CD4-positive, alpha-beta T cell treated with Interleukin-6 at 100 ng/mL for 8 hours (primary cell): ENCODE measurements at places on chromosomes 7 and 10.

DNA sequence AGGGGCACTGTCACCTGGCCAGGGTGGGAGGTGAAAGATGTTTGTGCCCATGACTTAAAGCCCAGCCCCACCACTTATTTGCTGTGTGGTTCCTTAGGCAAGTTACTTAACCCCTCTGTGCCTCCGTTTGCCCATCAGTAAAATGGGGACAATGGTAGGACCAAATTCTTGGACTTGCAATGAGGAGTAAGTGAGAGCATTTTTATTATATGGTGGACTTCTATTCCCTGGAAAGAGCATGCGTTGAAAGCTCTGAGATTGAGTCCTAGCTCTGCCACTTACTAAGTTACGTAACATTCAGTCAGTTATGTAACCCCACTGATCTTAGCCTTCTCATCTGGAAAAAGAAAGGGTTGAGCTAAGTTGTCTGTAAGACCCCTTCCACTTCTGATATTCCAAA lies 18.8 kb downstream of the VSIR start:
- DNase-seq = no peak

- DNase-seq = no peak
These were observed 12.2 kb downstream of the LZTS2 start for GRCh38 chr10:101011517-101012423.

- no peak for DNase-seq
These were observed 25.5 kb upstream of the RGS10 start for GRCh38 chr10:119567978-119568377.

GRCh38 chr7:11133436-11133959 lies 159.8 kb downstream of the PHF14 start:
- DNase-seq = no peak

DNA sequence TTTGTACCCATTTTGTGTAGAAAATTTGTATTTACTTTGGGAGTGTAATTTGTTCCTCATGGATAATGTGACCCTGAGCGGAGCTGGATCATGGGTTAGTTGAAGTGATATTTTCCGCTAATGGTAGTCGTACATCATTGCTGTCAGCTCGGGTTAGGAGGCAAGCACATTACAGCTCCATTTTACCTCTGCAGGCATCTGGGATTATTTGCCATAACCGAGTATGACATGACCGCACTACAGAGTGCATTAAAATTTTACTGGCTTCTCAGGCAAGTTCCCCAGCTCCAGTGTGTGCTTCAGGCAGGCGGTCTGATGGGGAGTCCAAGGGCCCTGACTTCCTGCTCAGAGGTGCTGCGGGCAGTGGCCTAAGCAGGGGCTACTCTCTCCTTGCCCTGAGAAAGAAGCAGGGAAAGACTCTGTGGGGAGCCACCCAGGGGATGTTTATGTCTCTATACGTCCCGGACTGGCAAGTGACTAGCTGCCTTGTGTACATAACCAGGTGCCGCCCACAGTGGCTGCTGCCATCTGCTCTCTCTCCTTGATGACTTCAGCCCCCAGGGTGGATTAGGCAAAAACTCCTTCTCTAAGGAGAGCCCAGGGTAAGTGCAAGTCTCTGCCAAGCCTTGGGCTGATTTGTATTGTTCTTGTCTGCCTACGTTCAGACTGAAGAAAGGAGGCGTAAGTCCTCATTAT lies 685.3 kb upstream of the GALNT17 start:
- no peak for DNase-seq

DNA sequence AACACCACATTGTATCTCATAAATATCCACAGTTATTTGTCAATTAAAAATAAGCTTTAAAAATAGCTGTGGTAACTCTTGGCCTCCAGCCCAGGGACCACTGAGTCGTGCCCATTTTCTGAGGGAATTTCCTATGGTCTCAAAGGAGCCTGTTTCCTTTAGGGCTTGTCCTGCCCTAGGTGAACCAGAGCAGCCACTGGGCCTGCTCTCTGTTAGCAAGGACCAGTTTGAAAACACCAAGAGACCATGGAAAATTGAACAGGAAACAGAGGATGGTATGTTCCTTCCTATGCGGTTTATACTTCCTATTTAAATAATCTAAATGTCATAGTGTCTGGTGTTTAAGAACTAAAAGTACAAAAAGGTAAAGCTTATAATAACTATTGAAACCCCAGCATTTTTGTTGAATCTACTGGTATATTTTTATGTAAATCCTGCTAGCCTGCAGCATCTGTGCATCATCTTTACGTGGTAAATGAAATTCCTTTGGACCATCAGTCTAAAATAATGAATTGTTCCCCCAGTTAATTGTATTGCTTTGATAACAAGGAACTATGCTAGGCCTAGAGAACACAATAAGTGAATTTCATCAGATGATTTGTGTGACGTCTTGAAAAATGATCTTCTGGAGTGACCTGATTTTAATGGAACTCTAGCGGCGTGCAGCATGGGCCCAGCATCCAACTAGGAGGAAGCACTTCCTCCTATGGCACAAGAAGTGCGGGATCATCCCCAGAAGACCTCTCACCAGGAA lies 333.7 kb downstream of the GFRA1 start:
- no peak for DNase-seq

DNA sequence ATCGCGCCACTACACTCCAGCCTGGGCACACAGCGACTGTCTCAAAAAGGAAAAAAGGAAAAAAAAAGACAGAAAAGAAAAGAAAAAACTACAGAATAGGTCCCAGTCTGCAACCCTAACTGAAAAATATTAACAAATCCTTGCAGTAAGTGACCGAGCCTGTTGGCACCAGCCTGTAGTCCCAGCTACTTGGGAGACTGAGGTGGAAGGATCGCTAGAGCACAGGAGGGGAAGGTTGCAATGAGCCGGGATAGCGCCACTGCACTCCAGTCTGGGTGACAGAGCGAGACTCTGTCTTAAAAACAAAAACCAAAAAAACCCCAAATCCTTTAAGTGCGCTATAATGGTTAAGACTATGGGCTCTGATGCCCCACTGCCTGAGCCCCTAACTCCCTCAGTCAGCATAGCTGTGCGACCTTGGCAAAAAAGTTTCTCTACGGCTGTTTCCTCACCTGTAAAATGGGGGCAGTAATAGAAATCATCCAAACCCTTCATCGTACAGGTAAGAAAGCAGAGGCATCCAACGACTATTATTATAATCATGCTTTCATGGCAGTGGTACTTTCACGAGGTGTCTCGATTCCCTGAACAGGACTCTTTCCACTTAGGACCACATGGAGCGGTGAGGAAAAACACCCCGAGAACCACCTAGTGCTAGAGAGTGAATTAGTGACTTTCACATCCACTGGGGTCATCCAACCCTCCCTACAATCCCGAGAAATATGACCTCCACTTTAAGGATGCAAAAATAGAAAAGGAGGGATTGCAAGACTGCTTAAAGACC lies 755 bp downstream of the TOMM7 start:
- peak; percentile 1 for DNase-seq

DNA sequence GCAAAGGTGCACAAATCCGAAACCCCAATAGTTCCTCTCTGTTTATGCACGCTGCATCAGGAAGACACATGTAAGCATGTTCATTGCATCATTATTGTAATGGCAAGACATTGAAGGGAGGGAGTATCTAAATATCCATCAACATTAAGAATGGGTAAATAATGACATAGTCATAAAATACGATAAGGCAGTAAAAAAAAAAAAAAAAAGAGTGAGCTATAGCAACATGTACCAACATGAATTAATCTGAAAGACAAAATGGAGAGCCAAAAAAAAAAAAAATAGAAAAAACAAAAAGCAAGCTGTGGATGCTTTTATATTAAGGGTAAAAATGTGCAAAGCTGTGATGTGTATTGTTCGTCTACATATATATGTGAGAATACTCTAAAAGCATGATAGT lies 70.2 kb upstream of the ABLIM1 start:
- DNase-seq = no peak

- no peak for DNase-seq
These were observed 729.9 kb downstream of the ZWINT start for GRCh38 chr10:55631071-55631654.

GRCh38 chr10:80924063-80924952 lies 386.6 kb downstream of the SH2D4B start:
- no peak for DNase-seq

DNA sequence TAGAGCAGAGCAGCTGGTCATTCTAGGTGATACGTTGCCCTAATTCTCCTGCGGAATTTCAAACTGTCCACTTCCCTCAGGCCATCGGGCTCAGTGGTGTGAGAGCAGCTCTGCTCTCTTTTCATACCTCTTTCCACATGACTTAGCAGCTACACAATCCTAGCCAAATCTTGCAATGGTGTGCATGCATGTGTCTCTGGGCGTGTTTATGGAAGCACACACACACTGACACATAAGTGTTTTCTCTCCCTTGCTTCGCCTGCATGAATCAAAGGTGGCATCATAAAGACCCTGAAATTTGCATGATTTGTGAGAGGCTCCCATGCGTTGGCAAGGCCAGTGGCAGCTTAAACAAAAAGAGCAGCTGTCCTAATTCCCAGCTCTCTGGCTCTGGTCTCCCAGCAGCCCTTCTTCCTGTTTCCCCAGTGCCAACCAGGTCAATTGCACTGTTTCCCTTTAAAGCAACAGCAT lies 1189.5 kb downstream of the GATA3 start:
- no peak for DNase-seq

GRCh38 chr7:449324-450019 lies 70.2 kb downstream of the PDGFA start:
- no peak for DNase-seq

- no peak for DNase-seq
These were observed 157.4 kb downstream of the PLXNA4 start for GRCh38 chr7:132418840-132419239.

DNA sequence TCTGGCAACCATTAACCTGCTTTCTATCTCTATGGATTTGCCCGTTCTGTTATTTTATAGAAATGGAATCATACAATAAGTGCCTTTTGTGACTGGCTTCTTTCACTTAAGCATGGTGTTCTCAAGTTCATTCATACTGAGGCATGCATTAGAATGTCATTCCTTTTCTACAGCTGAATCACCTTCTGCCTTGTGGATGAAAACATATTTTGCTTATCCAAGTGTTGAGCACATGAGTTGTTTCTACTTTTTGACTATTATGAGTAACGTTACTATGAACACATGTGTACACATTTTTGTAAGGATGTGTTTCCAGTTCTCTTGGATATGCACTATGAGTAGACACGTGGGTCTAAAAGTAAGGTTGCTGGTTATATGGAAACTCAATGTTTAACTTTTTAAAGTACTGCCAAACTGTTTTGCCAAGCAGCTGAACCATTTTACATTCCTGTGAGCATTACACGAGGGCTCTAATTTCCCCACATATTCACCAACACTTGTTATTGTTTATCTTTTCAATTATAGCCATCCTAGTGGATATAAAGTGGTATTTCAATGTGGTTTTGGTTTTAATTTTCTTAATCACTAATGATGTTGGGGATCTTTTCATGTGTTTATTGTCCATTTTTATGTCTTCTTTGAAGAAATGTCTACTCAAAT lies 241.3 kb downstream of the FANK1 start:
- no peak for DNase-seq

- no peak for DNase-seq
These were observed 34.1 kb downstream of the GBX1 start for GRCh38 chr7:151133266-151133985.

DNA sequence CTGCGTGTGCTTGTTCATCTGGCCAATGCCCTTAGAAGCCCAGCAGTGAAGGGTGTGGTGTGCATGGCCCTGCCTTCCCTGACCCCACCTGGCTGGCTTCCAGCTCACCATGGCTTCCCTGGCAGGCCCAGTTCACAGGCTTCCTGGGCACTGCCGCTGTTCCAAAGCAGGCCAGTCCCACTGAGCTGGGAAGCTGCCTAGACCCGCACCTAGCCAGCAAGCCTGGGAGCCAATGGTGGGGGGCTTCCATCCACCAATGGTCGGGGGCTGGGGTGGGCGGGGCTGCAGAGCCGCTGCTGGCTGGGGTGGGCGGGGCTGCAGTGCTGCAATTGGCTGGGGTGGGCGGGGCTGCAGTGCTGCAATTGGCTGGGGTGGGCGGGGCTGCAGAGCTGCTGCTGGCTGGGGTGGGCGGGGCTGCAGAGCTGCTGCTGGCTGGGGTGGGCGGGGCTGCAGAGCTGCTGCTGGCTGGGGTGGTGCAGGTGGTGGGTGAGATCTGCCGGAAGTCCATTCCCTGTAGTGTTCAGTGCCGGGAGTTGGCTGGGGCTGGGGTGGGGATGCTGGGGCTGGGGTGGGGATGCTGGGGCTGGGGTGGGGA lies 12.4 kb downstream of the CALY start:
- DNase-seq = peak; percentile 33

- no peak for DNase-seq
These were observed 4.5 kb downstream of the CPA2 start for GRCh38 chr7:130270947-130271800.

DNA sequence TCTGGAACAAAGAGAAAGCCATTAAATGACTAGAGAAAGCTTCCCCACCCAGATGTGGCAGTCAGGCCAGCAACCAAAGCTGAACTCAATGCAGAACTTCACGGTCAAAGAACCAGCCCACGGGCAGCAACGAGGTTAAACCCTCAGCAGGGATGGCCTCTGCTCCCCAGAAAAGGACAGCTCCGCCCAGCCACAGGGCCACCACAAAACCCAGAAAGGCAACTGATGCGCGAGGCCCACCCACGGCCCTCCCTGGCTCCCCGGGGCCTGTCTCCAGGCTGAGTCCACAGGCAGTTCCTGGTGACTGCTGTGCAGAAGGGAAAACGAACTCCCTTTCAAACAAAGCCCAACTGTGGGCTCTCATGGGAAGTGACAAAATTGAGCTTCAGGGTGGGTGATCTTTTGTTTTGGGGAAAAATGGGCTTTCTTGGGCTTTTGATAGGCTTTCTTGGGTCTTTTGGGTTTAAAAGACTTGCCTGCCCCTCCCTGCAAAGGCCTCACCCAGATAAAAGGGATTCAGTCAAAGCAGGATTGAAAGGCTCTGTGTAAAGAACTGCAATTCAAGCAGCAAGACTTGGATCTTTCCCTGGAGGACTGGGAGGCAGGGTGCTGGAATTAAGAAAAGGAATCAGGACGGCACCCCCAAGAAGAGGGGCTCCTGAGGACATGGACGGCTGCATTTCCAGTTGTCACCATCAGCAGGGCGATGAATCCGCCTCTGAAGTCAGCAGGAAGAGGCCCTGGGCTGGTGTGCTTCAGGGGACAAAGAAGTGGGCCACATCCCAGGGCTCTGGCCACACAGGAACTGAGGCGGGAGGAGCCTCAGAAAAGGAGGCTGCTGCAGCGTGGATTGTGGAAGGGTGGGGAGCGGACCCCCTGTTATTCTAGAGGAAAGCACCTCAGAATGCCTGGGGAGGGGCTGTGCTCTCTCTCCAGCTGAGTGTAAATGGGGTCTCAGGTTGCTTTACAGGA lies 209.9 kb downstream of the USP6NL start:
- DNase-seq = peak; percentile 25

DNA sequence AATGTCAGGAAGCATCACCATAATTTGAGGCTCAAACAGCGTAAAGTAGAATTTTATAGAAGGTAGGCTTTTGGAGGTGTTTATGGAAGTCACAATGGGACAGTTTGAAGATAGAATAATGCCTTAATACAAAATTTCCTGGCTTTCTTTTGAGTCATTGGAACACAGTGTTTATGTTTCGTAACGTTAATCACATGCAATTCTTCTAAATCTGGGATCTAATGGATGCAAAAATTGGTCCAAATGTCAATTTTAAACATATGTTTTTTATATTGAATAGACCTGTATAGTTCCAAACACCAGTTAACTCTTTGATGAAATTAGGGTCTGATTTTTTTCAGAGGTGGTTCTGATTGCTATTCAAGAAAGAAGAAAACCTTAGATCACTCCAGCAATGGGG lies 86.5 kb upstream of the HPS1 start:
- no peak for DNase-seq
